GM03348 (cell line): ENCODE measurements at places on chromosomes 13 and 19.
A peak's percentile ranks its signal among the peaks of the same experiment; 100 is the strongest.

GRCh38 chr19:7862413-7862951, 11.7 kb downstream of the PRR36 start:
- DNase-seq, result peak; percentile 75

- no peak for DNase-seq
These were observed 138.3 kb downstream of the FLT1 start for GRCh38 chr13:28356561-28357021.

DNA sequence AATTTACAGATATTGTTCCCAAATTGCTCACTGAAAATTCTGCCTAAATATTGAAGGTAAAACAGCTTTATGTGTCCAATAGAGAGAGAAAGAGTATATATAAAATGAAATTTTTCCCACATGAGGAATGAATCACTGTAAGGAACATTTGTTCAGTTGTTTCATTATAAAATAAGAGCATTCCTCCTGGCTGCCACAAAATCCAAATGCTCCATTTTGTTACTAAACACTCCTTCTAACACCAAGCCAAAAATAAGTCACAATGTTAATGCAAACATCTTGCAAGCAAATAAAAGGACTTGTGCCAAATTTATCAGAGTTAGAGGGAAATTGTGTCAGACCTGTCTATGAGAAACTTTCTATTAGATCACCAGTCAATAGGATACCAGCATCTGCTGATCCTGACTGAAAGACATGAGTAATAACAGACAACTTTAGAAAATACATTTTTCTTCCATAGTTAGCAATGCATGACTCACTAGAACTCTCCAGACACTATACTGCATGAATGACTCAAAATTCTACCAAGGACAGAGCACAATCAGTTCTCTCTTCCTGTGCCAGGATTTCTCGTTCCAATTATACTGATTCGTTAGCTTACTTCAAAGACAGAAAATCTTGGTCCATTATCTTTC, 83.5 kb upstream of the FNDC3A start:
- peak; percentile 76 for DNase-seq

- peak; percentile 89 for DNase-seq
These were observed 73.8 kb downstream of the MAP4K1 start for GRCh38 chr19:38543807-38544568.

DNA sequence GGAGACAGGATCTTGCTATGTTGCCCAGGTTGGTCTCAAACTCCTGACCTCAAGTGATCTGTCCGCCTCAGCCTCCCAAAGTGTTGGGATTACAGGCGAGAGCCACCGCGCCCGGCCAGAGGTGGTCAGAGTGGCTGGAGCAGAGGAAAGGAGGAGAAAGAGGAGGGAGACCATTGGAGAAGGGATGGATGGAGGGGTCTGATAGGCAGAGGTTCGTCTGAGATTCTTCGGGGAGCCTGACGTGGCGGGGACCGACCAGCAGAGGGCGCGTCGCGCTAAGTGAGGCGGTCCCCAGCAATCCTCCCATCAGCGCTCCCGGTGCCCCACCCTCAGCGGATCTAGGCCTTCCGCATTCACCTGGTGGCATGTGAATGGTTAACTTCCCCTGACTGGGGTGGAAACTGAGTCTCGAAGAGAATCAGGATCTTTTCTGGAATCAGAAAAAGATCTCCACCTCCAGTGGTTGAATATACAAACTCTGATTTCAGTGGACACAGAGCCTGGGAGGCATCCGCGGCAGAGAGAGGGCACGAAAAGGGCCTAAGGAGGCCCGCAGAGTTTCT, 8.8 kb downstream of the GTPBP3 start:
- DNase-seq, result peak; percentile 92

DNA sequence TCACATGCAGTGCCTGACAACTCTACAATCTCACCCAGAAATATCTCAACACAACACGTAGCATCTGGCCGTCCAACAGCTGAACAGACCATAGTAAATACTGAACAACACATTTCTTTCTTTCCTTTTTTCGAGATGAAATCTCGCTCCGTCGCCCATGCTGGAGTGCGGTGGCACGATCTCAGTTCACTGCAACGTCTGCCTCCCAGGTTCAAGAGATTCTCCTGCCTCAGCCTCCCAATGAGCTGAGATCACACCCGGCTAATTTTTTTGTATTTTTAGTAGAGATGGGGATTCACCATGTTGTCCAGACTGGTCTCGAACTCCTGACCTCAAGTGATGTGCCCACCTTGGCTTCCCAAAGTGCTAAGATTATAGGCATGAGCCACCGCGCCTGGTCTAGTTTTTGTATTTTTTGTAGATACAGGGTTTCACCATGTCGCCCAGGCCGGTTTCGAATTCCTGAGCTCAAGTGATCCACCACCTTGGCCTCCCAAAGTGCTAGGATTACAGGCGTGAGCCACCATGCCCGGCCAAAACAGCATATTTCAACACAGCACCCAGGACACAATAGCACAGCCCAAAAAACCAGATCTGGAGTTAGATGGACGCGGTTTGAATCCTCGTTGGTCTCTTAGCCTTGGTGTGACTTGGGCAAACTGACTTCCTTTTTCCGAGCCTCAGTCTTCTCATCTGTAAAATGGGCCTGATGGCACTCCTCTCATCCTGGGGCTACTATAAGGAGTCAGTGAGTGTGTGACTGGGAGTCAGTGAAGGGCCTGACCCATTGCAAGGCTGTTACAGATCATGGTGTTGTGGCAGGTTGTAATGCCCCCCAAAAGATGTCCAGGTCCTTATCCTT, 22.6 kb downstream of the CYP2A6 start:
- no peak for DNase-seq

- DNase-seq, result no peak
These were observed 21.9 kb downstream of the CDC16 start for GRCh38 chr13:114256547-114256946.

GRCh38 chr19:43674596-43674995, 4.6 kb upstream of the PLAUR start:
- DNase-seq, result peak; percentile 47

DNA sequence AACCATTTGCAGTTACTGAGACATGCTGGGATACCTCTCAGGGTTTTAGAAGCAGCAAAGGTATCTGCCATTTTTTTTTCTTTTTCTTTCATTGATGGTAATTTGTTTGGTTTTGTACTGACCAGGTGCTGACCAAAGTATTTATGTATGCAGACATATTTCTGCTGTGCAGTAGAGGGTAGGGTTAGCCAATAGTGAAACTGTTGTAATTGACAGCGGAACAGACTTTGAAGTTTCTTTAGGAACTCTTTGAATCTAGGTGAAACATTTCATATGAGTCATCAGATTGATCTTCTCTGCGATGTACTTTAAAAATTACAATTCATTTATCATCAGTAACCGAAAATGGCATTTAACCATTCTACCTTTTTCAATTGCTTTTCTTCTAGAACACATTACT, 63.0 kb downstream of the ITGBL1 start:
- DNase-seq, result no peak

GRCh38 chr19:10110972-10111317, 548 bp upstream of the P2RY11 start:
- no peak for DNase-seq

DNA sequence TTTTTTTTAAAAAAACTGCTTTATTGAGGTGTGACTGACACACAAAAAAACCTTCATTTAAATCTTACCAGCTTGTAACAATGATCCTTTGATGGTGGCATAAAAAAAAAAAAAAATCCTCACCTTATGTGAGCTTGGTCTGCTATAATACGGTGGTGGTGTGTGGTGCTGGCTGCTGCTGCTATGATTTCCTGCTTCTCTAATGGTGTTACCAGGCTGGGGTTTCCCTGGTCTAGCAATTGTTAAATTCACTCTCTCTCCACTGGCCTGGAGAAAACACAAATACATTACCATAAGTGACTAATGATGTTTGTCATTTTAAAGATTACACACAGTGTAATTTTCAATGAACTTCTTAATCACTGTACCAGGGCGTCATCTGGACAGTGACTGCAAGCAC, 60.6 kb downstream of the LNX2 start:
- no peak for DNase-seq

GRCh38 chr19:7652061-7652641, 15.2 kb downstream of the STXBP2 start:
- DNase-seq, result peak; percentile 88

- no peak for DNase-seq
These were observed 775.7 kb upstream of the SPRY2 start for GRCh38 chr13:81116461-81117282.

- no peak for DNase-seq
These were observed 1378.0 kb upstream of the PCDH9 start for GRCh38 chr13:68608147-68608546.

GRCh38 chr13:40275155-40275554, 391.3 kb downstream of the FOXO1 start:
- DNase-seq, result no peak

DNA sequence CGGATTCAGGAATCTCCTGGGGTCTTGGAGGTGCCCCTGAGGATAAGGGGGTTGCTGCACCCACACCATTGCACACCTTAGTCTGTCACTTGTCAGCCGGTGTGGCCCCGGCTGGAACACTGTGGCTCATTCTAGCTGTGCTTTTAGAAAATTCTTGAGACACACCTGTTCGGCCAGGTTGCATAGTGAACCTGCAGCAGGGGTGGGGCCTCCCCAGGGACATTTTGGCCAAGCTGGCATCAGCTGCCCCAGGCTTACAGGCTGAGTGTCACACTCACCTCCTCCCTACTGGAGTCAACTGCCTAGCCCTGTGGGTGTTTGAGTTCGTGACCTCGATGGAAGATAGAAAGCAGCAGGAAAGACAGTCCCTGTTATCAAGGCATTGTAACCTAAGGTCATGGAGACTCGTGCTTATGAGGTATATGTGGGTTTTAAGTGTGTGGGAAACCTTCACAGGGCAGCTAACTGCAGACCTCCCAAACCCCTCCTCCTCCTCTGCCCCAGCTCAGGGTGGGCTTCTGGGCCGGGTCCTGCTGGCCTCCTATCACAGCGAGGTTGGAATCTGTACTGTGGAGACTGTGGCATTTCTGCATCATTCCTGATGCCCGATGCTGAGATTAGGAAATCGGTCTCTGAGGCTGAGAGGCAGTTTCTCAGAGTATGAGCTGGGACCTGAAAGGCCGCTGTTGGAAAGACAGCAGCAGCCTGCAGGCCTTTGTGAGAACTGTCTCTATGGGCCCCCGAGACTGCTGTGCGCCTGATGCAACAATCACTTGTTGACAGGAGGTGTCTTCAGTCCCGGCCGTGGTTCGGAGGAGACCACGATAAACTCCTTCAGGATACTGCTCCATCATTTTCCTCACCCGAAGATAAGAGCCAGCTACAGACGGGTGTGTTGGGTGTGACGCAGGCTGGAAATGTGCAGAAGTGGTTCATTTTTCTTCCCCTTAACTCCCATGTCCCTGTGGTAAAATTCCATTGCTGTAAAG, 72.2 kb downstream of the ATP11A start:
- DNase-seq, result no peak

- DNase-seq, result peak; percentile 59
These were observed 220.4 kb upstream of the HTR2A start for GRCh38 chr13:47117268-47117667.

GRCh38 chr13:49527123-49527522, 31.4 kb downstream of the PHF11 start:
- DNase-seq, result no peak

DNA sequence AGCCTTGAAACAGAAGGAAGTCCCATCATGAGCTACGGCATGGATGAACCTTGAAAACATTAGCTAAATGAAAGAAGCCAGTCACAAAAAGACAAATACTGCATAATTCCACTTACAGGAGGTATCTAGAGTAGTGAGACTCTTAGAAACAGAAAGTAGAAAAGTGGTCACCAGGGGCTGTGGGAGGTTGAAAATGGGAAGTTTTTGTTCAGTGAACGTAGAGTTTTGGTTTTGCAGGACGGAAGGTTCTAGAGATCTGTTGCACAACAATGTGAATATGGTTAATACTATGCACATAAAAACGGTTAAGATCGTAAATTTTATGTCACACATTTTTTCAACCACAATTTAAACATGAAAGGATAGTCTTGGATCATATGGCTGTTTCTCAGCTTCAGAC, 11.9 kb upstream of the SLC10A2 start:
- DNase-seq, result no peak

- no peak for DNase-seq
These were observed 122.4 kb upstream of the MAB21L1 start for GRCh38 chr13:35598790-35599369.

DNA sequence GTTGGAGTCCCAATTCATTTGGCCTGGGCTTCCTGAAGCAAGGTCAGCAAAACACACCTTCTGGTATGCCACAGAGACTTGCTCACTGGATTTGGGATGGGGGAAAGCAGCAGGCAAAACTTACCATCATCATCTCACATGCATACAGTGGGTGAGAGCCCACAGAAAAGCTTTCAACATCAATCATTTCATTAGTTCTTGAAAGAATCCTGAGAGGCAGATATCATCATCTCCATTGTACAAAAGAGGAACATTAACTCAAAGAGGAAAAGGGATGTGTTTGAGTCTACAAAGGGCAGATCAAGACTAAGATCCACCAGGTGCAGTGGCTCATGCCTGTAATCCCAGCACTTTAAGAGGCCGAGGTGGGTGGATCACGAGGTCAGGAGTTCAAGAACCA, 6.4 kb downstream of the WDR87 start:
- DNase-seq, result no peak

GRCh38 chr13:40777809-40778175, 6.8 kb upstream of the MRPS31 start:
- no peak for DNase-seq

- no peak for DNase-seq
These were observed 3.9 kb downstream of the IRF2BP1 start for GRCh38 chr19:45881909-45882528.

DNA sequence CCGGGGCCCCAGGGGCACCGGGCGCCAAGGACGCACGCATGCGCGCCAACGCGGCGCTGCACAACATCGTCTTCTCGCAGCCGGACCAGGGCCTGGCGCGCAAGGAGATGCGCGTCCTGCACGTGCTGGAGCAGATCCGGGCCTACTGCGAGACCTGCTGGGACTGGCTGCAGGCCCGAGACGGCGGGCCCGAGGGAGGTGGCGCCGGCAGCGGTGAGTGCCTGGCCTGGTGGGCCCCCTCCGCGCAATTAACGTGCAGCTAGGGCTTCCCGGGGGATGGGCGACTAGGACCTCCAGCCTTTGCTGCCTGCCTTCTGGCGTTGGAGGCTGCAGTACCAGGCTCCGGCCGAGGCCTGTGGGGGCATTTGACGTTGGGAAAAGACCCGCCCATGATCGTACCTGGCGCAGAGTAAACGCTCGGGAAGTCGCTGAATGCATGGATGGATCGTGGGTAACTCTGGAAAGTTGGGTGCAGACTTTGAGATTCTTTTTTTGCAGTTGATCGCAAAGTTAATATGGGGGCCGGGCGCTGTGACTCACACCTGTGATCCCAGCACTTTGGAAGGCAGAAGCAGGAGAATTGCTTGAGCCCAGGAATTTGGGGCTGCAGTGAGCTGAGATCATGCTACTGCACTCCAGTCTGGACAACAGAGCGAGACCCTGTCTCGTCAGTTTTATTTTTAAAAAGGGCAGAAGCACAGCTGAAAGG, 7.3 kb downstream of the APC2 start:
- no peak for DNase-seq

GRCh38 chr13:29810145-29810742, 40.2 kb downstream of the UBL3 start:
- DNase-seq, result no peak
